ENCODE measurements at places on chromosomes 5 and 9.

DNA sequence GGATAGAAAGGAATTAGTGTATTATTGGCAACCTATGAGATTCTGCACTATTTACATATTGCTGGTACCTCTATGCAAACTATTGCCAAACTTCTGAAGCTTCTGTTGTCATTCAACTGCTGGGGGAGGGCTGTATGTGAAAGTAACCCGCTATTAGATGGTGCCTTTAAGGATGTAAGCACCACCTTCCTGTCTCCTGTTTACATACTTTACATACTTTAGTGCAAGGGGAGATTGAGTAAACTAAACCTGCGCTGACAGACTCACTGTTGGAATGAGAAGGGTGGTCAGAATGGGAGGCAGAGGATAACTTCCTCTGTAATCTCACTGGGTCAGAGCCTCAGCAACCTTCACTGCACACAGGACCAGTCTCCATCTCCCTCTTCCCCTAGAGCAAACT lies 123.8 kb downstream of the NR3C1 start:
- DNase-seq = no peak

GRCh38 chr5:30690931-30691330 lies 502.6 kb upstream of the CDH6 start:
- no peak for DNase-seq

DNA sequence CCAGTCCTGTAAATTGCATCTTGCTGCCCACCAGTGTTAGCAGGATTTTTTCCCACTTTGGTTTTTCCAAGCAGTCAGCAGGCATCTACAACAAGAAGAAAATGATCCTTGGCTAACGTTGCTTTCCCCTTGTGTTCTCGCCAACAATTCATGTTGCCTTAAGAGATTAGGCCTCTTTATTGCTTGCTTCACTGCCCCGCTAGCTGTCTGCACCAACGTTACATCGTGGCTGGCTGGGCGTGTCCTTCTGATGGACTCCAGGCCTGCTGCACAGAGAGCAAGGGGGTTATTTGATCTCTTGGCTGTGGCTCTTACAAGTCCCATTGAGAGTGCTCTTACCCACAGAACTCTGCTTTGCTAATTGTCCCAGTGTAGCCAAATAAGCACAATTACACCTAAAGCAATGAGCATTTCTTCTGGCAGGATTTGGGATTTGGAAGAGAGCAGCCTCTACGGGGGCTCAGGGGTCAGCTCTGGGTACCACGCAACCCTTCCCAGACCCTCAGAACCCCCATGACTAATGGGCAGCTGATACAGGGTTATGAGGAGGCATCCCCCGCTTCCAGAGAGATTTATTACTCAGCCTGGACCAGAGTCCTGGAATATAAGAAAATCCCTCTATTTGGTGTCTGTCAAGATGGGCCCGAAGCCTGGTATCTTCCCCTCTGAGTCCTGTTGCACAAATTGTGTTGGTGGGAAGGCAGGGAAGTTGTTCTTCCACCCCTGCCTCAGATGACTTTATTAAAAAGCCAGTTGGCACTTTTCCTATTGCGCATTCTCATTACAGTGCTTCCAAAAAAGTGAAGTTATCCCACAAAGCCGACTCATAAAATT lies 17.6 kb downstream of the DCANP1 start:
- no peak for DNase-seq

- no peak for DNase-seq
Measured at GRCh38 chr5:77920359-77921058, 144.4 kb upstream of the TBCA start.

DNA sequence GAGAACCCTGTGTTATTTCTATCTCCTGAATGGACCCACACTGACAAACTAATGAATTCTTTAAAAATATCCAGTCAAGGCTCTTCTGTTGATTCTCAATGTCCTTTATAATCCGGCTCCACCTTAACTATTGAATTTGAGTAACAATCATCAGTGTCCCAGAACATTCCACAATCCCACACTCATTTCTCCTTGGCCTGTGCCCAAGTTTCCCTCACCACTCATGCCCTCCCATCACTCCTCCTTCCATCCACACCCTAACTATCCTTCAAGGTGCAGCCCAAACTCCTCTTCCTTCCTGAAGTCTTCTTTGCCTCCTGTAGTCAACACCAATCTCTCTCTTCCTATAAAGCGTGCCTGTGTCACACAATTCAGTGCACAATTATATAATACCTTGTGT lies 106.1 kb downstream of the NUDT12 start:
- no peak for DNase-seq

- DNase-seq = no peak
Measured at GRCh38 chr9:114938687-114939575, 8.5 kb upstream of the TNFSF8 start.

DNA sequence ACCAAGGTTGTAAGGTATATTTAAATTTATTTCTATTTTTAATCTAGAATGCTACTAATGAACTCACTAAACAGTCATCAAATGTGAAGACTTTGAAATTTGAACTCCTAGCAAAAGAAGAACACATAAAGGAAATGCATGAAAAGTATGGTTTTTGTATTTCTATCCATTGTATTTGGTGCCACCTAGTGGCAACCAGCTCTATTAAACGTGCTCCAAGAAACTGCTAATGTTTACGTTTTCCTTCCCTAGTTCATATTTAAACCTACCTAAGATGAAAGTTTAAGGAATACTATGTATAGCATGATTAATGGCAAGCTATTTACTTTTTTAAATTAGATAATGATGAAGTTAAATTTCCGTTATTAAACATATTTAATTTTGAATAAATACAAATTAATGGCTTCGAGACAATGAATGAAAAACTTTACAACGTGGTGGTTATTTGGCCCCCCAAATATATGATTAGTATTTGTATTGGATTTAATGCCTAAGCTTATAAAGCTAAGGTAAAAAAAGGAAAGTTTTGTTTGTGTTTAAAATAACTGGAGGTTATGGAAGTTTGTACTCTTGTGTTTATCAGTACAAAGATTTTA lies 115.9 kb upstream of the SH3GL2 start:
- peak; percentile 25 for DNase-seq

DNA sequence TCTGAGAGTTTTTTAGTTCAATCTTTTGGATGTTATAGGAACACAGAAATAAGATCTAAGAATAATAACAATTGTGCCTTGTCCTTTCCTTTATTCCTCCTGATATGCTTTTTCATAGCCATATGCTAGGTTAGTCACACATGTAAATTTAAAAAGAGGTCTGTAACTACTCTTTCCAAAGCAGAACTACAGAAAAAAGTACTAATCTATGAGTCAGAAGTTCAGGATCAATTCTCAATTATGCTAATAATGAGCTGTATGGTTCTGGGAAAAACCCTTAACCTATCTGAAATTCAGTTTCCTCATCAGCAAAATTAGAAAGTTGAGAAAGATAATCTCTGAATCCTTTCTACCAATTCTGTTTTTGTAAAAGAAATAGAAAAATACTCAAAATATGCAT lies 44.4 kb downstream of the ANKRD31 start:
- DNase-seq = no peak

- DNase-seq = no peak
Measured at GRCh38 chr9:112601636-112602035, 115.0 kb downstream of the KIAA1958 start.

GRCh38 chr5:169670769-169671525 lies 33.9 kb downstream of the DOCK2 start:
- no peak for DNase-seq

DNA sequence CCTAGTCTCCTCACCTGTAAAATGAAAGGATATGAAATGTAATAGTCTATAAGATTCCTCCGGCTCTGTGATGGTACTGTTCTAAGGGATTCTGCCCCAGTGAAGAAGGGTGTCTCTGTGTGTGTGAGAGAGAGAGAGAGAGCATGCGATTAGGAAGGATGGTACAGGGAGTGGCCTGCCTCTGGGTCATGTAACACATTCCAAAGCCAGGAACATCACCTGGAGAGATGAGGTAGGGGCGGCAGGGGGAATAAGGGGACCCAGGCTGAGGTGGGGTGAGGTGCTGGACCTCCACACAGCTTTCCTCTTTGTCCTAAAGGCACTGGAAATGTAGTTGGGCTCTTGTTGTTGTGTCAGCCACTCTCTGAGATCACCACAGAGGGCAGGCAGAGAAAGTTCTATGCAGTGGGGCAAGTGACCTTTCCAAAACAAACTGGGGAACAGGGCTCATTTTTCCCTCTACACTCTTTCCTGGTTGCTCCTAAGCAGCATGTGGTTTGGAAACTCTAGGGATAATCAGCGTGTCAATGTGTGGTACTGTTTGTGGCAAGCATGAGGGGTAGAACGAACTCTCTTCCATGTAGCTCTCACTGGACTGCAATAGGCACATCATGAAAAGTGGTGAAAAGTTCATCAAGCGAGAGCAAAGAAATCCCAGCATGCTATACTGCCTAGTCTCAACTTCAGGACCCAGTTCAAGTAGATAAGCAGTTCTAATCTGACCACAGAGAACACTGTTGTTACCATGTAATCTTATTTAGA lies 65.0 kb downstream of the SEMA6A start:
- DNase-seq = no peak

- peak; percentile 39 for DNase-seq
Measured at GRCh38 chr9:36486933-36487481, 85.7 kb upstream of the MELK start.

DNA sequence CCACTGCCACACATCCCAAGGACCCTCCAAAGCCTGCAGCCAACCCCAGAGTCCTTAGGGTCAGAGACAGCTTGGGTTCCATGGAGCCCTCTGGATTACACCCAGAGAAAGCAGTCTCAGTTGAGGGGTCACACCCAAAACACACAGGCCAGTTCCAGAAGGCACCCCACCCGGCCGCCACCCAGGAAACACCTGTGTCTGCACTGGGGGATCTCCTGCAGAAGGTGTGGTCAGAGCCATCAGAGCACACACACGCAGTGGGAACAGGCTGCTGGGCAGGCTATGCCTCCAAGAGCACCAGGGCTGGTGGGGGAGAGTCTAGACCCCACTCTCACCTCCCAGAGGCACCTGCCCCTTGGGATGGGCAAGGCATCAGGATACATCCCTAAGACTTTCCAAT lies 27.3 kb downstream of the NIPAL4 start:
- no peak for DNase-seq

- DNase-seq = no peak
Measured at GRCh38 chr9:36217256-36217968, 26.7 kb downstream of the CLTA start.

DNA sequence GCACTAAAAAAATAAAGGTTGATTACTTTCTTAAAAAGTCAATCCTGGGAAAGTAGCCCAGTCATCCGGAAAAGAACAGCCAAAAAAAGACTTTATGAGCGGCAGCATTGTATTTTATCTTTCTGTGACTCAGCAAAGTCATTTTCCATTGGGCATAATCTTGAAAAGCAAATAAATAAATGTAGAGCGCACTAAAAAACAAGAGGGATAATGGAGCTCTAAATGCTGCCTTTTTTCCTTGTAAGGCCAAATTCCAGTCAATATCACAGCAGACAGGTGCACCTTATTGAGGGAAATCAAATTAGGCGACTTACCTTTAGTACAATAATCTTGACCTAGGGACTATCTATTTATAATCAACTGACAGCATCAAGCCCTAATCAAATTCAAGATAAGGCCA lies 266.8 kb downstream of the MTRR start:
- no peak for DNase-seq

GRCh38 chr5:120260651-120261050 lies 203.4 kb upstream of the PRR16 start:
- no peak for DNase-seq

DNA sequence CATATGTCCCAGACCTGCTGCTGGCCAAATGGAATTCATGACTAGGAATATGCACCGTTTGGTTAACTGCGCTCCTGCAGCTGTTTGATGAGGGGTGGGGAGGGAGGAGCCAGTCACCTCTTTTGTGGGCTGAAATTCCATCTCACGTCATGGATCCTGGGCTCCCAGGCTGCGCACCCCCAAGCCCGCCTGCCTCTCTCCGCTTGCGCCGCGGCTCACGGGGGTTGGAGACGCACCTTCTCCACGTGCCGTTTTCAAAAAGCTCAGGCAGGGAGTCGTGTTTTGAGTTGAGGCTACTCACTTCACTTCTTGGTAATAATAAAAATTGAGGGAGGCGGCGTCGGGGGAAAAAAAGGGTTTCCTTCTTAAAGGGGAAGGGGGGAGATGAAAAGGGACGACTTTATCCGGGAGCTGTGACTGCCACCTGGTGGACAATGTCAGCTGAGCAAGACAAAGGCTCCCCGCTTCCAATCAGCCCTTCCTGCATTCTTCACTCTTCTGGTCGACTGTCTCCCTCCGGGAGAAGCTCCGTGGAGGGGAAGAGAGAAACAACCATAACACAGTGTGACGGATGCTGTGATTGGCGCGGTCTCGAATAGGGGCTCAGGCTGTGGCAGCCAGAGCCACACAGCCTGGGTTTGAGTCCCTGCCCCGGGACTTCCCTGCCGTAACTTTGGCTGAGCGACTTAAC lies 15.9 kb upstream of the C5orf47 start:
- peak; percentile 85 for DNase-seq

- no peak for DNase-seq
Measured at GRCh38 chr5:116436674-116437350, 137.8 kb downstream of the SEMA6A start.

- DNase-seq = no peak
Measured at GRCh38 chr5:95380103-95380628, 11.0 kb upstream of the FAM81B start.

DNA sequence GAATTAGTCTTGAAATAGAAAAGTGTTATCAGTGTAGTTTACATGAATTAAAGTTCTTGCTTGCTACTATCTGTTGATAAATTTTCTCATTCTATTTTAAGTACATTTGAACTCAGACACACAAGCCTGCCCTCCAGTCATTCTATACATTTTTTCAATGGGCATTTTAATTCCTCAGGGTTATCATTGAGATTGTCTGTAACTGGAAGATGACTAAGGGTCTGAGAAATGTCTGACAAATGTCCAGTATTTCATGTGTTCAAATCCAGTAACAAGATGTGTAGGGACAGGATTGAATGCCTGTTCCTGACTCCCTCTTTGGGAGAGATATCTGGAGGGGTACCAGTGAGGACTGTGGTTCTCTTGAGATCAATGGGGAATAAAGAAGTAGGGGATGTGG lies 223.9 kb upstream of the ADAMTSL1 start:
- DNase-seq = no peak

GRCh38 chr9:130343445-130343918 lies 77.9 kb downstream of the HMCN2 start:
- peak; percentile 72 for DNase-seq

- no peak for DNase-seq
Measured at GRCh38 chr9:90939351-90939750, 137.7 kb downstream of the SYK start.

GRCh38 chr9:104780796-104781395 lies 17.0 kb downstream of the NIPSNAP3B start:
- DNase-seq = no peak

GRCh38 chr5:105238561-105238960 lies 1676.0 kb upstream of the NUDT12 start:
- DNase-seq = no peak

DNA sequence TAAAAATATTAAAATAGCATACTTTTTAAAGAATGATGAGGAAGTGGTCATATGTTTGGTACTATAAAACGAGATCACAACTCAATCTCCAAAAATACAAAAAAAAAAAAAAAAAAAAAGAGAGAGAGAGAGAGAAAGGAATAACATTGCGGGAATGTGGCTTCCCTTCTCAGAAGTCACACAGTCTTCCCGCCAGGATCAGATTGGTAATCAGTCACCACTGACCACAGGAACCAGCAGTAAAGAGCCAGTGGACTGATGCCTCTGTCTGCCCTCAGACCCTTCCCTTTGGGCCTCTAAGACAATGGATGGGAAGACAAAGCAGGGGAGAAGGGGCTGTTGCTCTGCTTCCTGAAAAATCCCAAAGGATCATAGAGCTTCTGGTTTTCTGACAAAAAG lies 104.9 kb downstream of the KLHL3 start:
- no peak for DNase-seq

- no peak for DNase-seq
Measured at GRCh38 chr5:172280929-172281328, 2.6 kb downstream of the UBTD2 start.
